ENCODE measurements at places on chromosomes 7 and 10.

DNA sequence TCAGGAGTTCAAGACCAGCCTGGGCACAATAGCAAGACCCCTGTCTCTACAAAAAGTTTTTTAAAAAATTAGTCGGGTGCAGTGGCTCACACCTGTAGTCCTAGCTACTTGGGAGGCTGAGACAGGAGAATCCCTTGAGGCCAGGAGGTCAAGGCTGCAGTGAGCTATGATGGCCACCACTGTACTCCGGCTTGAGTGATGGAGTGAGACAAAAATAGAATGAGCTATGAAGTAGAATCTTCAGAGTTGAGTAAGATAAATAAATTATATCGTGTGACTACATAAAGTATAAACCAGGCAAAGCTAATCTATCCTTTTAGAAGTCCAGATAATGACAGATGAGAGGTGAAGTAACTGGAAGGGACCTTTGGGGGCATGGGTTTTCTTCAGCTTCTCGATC, 15.3 kb upstream of the MRPS24 start:
- DNase-seq: no peak

DNA sequence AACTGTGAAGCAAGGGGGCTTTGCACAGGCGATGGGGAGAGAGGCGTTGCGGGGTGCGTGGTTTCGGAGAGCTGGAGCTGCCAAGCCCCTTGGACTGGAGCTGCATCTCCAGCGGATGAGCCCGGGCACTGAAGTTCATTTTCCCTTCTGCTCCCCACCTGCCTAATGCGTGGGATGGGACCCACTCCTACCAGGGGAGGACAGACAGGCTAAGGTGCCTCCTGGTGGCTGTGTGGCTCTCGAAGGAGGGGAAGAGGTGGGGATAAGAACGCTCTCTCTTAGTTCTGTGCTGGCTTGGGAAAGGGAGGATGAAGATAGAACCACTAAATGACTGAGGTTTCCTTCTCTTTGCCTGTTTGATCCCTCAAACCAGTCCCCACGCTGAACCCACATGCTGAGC, 177.6 kb upstream of the PITRM1 start:
- DNase-seq: no peak

DNA sequence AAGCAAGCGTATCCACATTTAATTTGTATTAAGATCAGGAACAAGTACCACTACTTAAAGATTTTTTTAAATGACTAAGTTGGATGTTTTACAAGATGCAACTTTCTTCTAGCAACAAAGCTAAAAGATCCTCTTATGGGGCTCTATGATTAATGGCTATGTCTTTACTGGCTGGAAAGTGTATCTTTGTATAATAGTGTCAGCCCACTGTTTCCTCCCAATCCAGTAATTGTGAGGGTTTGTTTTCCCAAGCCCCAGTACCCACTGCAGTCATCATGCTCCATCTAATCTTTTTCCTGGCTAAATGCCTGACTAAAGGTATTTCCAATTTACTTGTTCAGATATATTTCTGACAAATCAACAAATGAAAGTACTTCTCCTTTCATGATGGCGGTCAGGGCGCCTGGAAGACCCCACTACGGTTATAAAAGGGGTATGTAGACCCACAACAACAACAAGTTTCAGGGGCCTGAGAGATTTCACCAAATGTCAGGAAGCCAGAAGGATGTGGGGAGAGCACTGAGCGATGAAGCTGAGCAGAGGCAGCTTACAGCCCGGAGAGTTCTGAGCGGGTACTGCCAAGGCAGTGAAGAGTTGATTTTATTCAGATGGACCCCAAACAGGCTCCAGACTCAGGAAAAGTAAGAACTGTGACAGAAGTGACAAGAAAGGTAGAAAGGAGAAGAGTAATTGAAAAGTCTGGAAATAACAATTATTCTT, 222.6 kb upstream of the KLF14 start:
- DNase-seq: no peak

- DNase-seq: no peak
These were observed 1.2 kb upstream of the ZEB1 start for GRCh38 chr10:31317652-31318381.

GRCh38 chr7:157377436-157378124, 40.8 kb downstream of the DNAJB6 start:
- DNase-seq: no peak

DNA sequence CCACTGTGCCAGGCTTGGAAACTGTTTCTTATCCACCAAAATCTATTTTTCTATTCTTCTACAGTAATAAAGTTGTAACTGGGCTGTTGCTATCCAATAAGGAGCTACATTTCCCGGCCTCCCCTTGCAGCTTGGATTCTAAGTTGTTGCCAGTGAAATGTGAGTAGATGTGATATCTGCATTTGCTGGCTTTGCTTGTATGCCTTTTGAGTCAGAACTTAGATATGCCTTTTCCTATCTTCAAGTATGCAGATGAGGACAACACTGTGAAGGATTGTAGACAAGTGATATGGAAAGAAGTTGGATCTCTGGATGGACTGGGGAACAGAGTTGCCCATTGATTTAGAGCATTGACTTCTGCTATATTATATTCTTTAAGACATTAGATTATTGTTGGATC, 236.9 kb downstream of the REEP3 start:
- DNase-seq: peak; percentile 72

Measured in amniotic epithelial cell (primary cell).